ENCODE measurements at places on chromosomes 1 and 21.

- no peak for DNase-seq
Observed at GRCh38 chr1:185033686-185034085, 11.7 kb upstream of the RNF2 start.

DNA sequence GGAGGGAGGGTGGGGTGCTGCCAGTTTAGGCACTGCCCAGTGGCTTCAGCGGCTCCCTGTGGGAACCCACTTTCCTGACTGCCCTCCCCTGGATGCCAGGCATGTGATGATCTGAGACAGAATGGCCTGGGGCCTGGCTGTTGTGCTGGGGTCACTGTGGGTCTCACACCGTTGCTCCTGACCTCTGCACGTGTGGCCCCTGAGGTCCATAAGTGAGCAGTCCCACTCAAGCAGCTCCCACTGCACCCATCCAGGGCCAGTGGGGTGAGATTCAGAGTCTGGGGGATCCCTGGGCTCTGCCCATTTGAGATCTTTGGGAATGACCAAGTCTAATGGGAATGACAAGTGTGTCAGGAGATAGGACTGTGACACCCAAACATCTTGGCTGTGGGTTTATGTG lies 18.0 kb downstream of the PODN start:
- DNase-seq: peak; percentile 52

DNA sequence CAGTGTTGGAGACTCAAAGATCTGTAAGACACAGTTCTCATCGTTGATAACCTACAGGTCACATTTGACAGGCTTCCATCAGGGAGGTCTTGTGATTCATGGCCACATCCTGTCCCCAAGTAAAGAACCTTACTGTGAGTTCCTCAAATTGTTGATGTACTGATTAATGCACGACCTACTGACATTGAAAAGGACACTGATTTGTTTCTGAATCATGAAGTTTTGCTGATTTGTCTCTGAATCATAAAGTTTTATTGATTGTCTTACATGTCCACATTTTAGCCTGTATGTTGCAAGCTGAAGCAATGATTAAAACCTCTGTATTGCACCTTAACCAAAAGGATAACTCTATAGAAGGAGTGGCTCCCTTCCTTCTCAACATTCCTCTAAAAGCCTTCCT lies 476.3 kb upstream of the RUNX1 start:
- no peak for DNase-seq

GRCh38 chr1:24349891-24350290 lies 30.7 kb downstream of the GRHL3 start:
- DNase-seq: no peak

DNA sequence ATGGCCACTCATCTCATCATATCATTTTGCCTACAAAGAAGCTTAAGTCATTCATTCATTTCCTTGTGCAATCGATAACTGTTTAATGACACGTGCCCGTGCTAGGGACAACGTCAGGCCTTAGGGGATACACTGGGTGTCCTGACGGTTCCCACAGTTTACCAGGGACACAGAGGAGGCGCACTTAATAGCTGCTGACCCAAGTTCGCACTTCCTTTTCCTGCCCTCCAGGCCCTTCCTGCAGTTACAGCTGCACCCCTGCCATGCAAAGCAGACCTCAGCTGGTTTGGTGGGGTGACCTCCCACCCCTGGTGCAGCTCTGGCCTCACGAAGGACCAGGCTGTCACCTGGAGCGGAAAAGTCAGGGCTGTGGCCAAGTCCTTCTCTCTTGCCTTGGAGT lies 4.2 kb downstream of the SPATA21 start:
- DNase-seq: no peak

- DNase-seq: no peak
Observed at GRCh38 chr1:31069392-31069791, 3.9 kb upstream of the PUM1 start.

DNA sequence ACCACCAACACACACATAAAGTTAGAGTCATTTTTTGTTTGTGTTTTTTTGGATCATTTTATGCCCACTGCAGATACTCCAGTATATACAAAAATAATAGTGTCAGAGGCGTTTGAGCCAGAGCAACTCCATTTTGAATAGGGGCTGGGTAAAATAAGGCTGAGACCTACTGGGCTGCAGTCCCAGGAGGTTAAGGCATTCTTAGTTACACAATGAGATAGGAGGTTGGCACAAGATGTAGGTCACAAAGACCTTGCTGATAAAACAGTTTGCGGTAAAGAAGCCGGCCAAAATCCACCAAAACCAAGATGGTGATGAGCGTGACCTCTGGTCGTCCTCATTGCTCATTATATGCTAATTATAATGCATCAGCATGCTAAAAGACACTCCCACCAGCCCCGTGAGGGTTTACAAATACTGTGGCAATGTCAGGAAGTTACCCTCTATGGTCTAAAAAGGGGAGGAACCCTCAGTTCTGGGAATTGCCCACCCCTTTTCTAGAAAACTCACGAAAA lies 40.6 kb downstream of the GJA5 start:
- no peak for DNase-seq

DNA sequence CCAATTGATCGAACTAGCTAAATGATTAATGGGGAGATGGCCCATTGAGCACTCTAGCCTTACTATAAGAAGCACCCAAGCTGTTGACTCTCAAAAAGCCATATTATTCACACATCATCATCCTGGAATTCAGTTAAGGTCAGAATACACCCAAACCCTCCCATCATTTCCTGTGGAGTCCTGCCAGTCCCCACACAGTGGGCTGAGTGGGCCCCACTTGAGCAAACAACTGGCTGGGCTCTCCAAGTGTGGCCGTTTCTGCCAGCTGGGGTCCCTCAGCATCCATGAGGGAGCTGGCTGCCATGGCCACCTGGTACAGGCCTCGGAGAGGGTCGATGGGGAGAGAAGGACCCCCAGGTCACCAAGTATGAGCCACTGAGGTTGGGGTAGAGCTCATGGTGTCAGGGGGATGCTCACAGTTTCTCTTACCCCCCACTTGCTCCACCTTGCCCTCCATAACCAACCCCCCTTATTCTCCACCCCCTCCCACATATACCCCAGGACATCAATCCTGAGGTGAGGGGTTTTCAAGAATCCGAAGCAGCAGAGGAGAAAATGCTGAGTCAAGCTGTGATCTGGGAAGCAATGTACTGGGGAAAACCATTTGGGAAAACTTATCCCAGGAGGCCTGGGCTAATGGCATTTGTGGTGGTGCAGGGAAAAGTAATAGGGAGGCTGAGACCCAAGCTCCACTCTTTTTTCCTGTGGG lies 60.3 kb downstream of the UBE2T start:
- no peak for DNase-seq

DNA sequence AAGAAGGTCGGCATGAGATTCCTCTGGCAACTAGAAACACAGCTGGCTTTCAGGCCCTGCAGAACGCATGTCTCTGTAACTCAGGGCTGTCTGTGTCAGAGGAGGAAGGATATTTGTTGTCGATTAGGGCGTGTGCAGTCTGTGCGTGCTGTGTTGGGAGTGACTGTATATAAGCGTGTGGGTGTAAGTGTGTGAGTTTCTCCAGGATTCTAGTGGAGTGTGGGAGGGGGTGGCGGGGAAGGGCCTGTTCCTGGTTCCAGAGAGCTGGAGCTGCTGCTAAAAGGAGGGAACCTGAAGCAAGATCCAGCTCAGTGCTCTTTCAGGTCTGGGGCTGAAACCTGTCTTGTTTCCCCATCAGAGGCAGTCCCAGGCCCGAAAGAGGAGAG lies 74.3 kb downstream of the SLC16A1 start:
- no peak for DNase-seq

- DNase-seq: peak; percentile 71
Observed at GRCh38 chr1:27856561-27857343, 15.6 kb upstream of the THEMIS2 start.
